HAP-1 (cell line): ENCODE measurements at places on chromosomes 5 and 9.

- no peak for DNase-seq
Measured at GRCh38 chr5:86175224-86175623, 442.5 kb upstream of the COX7C start.

GRCh38 chr5:118789366-118789765 is 199.0 kb downstream of the DTWD2 start:
- DNase-seq, result no peak

- DNase-seq, result no peak
Measured at GRCh38 chr5:16906255-16906654, 29.8 kb downstream of the MYO10 start.

DNA sequence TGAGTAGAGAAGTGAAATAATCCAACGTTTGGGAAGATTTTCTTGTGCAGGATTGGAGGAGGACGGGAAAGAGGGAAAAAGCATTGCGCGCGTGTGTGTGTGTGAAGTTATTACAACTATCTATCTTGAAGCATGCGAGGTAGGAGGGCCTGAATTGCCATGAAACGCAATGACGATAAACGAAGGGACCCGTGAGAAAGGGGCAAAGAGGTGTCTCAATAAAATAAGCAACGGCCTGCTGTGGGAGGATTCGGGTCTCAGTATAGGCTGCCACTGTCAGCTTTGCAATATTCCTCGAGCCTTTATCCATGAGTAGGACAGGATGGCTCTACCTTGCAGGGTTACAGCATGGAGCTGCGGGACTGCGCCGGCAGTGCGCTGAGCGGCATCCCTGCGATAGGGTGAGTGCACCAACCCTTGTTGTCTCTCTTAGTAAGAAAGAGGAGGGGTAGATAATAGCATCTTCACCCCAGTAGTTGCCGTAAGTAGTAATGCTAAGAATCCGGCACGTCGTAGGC is 631 bp upstream of the RCL1 start:
- no peak for DNase-seq

DNA sequence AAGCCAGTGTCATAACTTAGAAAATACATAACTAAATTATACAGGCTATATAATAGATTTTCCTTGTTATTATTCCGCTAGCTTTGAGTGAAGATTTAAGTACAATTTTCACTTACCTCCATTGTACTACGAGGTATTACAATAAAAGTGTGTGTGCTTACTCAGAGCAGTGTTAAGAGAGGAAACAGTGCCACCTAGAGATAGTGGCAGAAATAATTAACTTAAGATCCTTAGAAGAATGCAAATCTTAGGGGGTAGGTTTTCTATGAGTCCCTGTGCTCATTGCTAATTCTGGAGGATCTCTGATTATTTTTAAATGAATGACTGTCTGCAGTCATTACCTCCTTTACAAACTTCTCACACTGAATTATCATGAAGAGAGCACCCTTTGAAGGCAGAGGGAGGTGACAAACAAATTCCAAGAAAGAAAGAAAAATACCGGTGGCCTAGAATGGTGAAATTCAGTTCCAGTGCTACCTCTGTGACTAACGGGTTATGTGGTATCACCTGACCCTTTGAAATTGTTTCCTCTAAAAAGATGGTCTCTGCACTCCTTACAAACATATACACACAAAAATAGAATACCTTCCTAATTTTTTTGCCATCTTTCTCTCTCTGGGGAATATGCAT is 379.8 kb downstream of the TRIM36 start:
- DNase-seq, result peak; percentile 30

DNA sequence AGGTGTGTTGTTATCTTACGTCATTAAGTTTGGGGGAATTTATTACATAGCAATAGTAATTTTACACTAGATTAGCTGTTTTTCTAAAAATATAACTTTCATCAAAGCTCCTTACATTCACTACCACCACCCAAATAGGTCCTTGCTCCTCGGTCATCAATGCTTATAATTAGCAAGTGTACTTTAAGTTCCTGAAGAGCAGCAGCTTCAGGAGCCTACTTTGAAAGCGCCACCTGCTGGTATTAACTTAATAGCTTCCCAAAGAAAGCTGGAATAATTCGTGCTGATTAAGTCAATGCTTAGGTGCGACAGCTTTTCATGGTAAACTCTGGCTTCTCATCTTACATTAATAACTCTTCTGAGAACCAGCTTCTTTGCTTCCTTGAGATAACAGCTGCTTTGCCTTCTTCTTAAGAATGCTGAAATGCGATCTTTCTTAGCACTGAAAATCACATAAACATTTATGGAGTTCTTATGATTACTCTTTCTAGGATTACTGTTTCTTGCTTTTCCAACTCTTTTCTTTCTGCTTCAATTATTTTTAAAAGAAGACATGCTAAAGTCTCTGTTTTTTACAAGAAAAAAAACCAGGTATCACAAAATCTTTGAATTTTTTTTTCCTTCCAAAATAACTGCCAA is 10.0 kb upstream of the C5 start:
- DNase-seq, result peak; percentile 62

DNA sequence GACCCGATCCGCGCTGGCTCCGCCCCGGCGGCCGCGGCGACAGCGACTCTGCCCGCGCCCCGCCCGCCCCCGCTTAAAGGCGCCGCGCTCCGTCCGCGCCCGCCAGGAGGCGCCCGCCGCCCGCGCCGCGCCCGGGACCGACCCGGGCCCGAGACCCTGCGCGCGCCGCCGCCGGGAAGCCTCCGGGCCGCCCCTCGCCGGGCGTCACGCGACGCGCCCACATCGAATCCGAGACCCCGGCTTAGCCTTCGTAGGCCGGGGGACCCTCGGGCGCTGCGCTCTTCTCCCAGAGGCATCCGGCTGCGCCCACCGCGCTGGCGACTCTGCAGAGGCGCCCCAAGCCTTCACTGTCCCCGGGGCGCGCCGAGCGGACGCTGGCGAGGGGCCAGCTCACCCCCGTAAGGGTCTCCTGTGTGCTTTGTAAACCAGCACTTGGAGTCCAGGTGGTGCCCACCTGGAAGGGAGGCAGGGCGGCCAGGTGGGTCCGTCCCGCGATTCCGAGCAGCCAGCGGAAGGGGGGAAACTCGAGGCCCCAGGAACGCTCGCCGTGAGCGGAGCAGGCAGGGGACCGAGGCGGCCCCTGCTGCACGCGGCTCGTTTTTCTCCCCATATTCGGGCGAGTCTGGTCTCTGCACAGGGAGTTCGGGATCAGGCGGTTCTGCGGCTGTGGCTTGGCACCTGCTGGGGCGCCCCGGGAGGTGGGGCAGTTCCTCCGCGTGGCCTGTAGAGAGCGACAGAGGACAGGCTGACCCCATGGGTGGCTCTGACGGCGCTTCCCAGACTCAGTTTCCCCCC is 423 bp upstream of the ABCA2 start:
- peak; percentile 79 for DNase-seq

DNA sequence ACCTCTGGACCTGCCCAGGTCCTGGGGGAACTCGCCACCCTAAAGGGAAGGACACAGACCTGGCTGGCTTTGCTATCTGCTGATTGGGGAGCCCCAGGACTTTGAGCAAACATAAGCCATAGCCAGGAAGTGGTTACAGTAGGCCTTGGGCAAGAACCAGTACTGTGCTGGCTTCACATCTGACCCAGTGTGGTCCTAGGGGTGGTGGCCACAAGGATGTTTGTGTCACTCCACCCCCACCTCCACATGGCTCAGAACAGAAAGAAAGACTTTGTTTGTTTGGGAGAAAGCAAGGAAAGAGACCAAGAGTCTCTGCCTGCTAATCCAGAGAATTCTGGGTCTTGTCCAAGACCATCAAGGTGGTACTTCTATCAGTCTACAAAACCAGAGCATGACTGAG is 334.2 kb downstream of the SPOCK1 start:
- DNase-seq, result no peak

DNA sequence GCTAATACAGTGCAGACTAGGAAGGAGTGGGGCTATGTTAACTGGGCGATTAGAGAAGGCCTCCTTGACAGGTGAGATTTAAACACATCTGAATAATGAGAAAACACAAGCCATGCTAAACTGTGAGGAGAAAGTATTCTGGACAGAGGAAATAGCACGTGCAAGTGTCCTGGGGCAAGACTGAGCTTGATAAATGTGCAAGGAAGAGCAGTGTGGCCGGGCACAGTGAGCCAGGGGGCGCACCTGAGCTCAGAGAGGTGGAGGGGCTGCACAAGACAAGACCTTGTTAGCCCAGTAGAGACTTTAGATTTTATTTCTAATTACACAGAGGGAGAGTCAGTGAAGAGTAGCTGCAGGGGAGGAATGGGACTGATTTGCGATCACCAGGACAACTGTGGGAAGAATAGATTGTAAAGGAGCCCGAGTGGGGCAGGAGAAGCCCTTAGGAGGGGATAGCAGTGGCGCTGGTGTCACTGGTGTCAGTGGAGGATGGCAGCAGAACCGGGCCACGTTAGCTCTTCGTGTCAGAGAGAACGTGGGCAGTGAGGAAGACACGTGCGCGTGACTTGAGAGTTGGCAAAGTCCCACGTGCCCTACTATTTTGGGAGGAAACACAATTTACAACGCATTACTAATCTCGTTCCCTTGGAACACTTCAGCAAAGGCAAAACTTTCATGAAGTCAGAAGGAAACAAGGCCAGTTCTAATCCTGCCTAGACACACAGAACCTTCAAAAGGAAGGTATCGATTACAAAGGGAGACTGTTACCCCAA is 17.9 kb upstream of the C5orf47 start:
- no peak for DNase-seq

GRCh38 chr5:11608530-11608929 is 295.7 kb downstream of the CTNND2 start:
- no peak for DNase-seq

GRCh38 chr5:143501310-143502044 is 98.0 kb upstream of the NR3C1 start:
- DNase-seq, result no peak

DNA sequence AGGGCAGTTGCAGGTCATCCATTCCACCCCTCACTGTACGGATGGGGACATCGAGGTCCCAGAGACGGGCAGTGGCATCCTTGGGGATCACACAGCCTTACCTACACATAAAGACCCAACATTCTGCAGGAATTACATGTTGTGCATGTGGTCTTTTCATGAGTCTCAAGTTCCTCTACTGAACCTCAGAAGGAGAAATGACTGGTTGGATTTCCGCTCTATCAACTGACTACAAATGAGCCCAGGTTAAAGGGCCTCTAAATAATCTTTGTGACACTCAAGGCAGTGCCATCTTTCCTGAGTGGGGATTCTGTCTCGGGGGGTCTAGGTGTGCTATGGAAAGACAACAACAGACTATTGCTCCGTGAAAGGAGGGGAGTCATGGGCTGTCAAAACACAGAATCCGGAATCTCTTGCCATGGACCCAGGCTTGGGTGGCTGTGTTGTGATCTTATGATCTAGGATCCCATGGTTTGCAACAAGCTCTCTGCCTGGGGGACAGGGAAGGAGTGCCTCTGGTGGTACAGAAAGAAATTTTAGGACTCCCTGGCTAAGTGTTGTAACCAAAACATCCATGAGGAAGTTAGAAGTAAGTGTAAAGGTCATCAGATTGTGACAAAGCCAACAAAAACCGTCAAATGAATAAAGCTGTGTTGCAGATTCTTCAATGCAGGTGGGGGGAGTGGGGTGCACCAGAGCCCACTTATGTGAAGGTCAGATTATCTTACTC is 1.9 kb upstream of the SLC31A2 start:
- DNase-seq, result no peak

DNA sequence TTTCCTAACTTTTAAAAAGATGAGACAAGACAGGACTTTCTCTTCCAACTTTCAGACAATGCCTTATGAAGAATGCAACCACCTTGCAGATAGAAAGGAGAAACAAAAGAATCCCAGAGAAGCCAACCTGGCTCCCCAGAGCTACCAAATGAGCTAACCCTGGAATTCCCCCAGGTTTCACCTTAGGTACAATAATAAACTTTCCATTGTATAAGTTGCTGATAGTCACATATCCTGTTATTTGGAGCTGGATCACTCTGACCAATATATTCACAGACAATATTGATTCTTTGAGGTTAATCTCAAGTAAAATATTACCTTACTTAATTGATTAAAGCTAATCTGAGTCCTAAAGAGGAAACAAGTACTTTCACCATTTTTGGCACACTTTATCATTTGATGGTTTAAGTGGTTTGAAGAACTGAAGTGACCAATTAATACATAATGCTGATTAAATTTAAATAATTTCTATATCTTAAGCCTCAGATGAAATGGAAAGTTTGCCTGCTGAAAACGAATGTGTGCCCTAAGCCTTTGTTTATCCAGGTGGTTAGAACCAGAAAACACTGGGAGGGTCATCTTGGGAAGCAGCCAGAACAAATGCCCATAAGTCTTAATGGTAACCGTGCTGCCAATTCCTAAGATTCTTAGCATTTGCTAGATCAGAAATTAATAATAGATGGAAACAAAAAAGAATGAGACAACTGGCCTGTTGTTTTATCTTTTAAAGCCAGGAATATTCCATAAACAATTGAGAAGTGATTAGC is 159.6 kb upstream of the SLC12A2 start:
- no peak for DNase-seq

DNA sequence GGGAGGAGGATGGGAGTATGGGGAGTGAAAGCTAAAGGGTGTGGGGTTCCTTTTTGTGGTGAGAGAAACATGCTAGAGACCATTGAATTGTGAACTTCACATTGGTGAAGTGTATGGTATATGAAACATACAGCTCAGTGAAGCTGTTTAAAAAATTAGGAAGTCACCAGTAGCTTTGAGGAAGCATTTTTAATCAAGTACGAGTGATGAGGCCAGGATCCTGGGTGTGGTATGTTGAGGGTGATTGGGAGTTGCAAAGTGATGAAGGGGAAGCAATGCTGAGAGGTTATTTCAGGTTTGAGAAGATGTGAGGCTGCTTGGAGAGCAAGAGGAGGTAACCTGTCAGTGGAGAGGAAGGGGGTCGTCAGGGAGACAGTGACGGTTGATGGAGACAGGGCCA is 22.7 kb upstream of the CLK4 start:
- DNase-seq, result no peak

GRCh38 chr5:142011572-142012185 is 1.1 kb downstream of the GNPDA1 start:
- no peak for DNase-seq

DNA sequence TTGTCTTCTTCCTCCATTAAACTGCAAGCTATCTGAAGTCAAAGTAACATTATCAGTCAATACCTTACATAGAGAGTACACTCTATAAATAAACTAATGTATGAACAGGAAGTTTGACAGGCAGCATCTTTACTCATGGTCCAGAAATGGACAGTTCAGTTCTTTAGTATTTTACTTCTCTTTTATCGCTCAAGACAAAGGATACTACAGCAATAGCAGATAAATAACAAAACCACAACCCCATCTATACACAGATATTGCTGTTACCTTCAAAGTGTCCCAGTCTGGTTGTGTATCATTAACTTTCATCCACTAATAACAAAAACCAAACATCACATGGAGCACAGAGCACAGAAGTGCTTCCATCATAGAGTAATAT is 46.4 kb downstream of the SEMA5A start:
- no peak for DNase-seq

DNA sequence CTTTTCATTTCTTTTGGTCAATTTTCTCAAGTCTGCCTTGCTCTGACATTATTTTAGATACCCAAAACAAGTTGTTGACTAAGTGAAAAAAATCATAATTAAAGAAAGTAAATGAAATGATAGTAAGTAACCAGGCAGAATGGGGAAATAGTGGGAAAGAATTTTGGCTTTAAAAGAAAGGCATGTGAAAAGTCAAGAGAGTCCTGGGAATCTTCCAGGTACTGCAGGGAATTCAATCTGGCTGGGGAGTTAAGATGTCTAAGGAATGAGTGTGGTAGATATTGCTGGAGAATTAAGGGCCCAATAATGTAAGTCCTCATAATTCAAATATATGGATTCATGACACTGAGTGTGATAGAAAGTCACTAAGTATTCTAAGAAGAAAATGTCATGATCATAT is 123.1 kb upstream of the PAPPA start:
- no peak for DNase-seq
